Skin of body (tissue), 3 donors: ENCODE measurements at places on chromosomes 2 and 18. TPM values are rescaled to one million over a fixed set of nuclear protein-coding genes. Genes with fewer than 3 reads are reported as not detected.

The SOCS6 gene
- total RNA-seq: 18.7 TPM

The INPP1 gene
- total RNA-seq: 12.0 TPM

The SPC25 gene
- 8.2 TPM for total RNA-seq

The RAB17 gene
- 0.59 TPM for total RNA-seq

The SMYD1 gene
- 15.7 TPM for total RNA-seq

The SLC16A14 gene
- 8.2 TPM for total RNA-seq

The RFTN2 gene
- total RNA-seq: 27.1 TPM

The LRRTM4 gene
- total RNA-seq: 0.89 TPM

The NT5DC4 gene
- not detected for total RNA-seq

The RAB6C gene
- not detected for total RNA-seq

The UGT1A5 gene
- total RNA-seq: not detected

The CCDC148 gene
- total RNA-seq: 1.2 TPM
